Activated CD8-positive, alpha-beta T cell treated with anti-CD3 and anti-CD28 coated beads for 36 hours (primary cell): ENCODE measurements at places on chromosomes 11 and 22. TPM values are rescaled to one million over a fixed set of nuclear protein-coding genes. Genes with fewer than 3 reads are reported as not detected.

OR56A1 gene
- not detected for total RNA-seq

OR52N4 gene
- 1.1 TPM for total RNA-seq

BAIAP2L2 gene
- 0.67 TPM for total RNA-seq

OLFML1 gene
- not detected for total RNA-seq

UBQLNL gene
- total RNA-seq, result not detected

PHLDB1 gene
- total RNA-seq, result 5.1 TPM

KRTAP5-7 gene
- total RNA-seq, result not detected

CNGA4 gene
- total RNA-seq, result 0.18 TPM

HTR3B gene
- total RNA-seq, result not detected

UBQLN3 gene
- not detected for total RNA-seq

SLC22A9 gene
- not detected for total RNA-seq

NLRP10 gene
- not detected for total RNA-seq

CDC45 gene
- total RNA-seq, result 109 TPM

NEU3 gene
- total RNA-seq, result 18.6 TPM

PGR gene
- total RNA-seq, result not detected

CBLIF gene
- total RNA-seq, result not detected

OR8K1 gene
- total RNA-seq, result not detected

STIP1 gene
- 416 TPM for total RNA-seq

OR4S2 gene
- not detected for total RNA-seq

SLC2A11 gene
- 8.6 TPM for total RNA-seq

MS4A4E gene
- not detected for total RNA-seq

POU2AF3 gene
- not detected for total RNA-seq

CECR2 gene
- 0.11 TPM for total RNA-seq

USP2 gene
- 0.96 TPM for total RNA-seq

C11orf91 gene
- not detected for total RNA-seq
